ENCODE measurements at places on chromosomes 13 and 19.

DNA sequence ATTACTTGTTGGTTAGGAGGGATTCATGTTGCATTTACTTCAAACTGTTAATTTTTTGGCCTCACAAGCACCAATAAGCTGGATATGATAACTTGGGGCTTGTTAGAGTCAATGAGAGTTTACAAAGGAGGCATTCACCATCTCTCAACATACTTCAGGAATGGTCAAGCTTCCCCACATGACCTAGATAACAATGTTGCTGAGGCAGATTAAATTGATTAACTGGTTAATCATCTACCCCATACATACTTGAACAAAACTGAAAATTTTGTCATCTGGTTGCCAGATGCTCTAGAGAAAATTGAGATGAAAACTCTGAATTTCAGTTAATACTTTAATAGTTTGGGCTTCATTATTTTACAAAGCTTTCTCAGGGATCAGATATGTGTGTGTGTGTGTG lies 43.0 kb upstream of the UBL3 start:
- DNase-seq, result no peak

- no peak for DNase-seq
Measured at GRCh38 chr19:4184718-4185352, 2.3 kb downstream of the ANKRD24 start.

GRCh38 chr13:37118016-37118415 lies 12.6 kb upstream of the CSNK1A1L start:
- DNase-seq, result no peak

DNA sequence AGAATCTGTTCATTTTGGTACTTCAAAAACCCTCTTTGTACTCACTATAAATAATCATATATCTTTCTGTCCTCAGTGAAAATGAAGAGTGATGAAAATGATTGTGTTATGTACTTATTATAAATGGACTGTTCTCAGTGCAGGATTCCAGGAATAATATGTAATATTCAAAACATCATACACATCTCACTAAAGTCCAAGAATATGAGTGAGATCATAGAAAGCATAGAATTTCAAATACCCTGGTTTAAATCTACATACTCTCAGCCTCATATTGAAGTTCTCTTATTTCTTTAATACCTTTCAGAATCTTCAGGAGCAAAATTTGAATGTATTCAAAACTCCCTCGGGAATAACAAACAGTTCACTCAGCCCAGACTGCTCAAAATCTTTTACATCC lies 868.0 kb downstream of the SLITRK6 start:
- no peak for DNase-seq

DNA sequence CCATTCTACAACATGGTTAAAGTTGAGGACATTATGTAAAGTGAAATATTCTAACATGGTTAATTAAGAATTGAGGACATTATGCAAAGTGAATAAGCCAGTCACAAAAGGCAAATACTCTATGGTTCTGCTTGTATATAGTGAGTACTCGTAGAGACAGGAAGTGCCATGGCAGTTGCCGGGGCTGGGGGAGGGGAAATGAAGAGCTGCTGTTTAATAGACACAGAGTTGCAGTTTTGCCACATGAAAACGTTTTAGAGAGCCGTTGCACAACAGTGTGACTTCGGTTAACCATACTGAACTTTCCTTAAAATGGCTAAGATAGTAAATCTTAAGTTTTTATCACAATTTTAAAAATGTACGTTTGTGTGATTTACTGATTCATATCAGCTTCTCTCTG lies 176.9 kb downstream of the SHISA2 start:
- DNase-seq, result no peak

DNA sequence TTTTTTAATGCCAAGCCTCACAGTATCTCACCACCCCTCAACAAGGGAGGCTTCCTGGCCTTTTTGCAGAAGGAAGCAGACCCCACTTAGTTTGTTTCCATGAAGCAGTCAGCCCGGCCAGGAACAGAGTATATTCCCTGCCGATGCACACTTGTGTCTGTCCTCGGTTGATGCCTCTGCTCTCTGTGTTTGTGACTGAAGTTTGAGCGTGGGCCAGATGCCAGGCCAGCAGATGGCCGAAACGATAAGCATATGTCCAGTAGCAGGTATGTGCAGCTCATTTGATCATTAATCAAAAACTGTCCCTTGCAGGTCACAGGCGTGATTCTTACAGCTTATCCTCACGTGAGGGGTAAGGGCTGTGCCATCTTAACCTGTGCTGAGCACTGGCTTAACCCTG lies 144.0 kb downstream of the IRS2 start:
- DNase-seq, result no peak

DNA sequence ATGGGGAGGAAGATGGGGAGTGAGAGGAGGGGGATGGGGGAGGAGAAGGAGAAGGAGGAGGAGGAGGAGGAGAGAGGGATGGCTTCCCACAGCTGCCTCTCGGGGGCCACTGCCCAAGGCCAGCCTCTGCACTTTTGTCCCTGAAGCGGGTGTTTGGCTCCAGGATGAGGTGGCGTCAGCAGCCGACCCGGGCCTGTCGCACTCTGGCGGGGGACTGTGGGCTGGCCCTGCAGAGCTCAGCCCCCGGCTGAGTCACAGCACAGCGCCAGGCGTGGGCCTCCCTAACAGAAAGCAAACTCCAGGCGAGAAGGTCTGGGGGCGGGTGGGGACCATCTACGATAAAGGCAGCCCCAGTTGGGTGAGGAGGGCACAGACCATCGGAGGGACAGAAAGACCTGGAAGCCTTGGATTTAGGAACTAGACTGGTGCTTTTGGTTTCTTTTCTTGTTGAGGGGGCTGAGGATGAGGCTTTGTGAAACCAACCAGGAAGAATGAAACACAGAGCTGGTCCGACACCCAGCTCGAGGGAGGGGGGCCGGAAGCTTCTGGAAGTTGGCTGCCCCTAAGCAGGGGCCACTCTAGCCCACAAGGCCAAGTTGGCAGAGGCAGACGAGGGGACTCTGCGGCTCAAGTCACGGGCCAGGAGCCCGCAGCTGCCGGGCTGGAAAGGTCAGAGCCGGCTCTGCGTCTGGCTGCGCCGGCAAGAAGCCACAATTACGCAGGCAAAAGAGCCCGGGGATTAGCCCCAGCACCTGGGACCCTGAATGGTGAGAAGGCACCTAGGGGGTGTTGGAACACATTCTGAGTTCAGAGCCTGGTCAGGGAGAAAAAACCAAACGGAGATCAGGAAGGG lies 18.2 kb downstream of the LSM4 start:
- DNase-seq, result peak; percentile 34

- DNase-seq, result no peak
Measured at GRCh38 chr13:48816700-48817099, 159.0 kb upstream of the FNDC3A start.

DNA sequence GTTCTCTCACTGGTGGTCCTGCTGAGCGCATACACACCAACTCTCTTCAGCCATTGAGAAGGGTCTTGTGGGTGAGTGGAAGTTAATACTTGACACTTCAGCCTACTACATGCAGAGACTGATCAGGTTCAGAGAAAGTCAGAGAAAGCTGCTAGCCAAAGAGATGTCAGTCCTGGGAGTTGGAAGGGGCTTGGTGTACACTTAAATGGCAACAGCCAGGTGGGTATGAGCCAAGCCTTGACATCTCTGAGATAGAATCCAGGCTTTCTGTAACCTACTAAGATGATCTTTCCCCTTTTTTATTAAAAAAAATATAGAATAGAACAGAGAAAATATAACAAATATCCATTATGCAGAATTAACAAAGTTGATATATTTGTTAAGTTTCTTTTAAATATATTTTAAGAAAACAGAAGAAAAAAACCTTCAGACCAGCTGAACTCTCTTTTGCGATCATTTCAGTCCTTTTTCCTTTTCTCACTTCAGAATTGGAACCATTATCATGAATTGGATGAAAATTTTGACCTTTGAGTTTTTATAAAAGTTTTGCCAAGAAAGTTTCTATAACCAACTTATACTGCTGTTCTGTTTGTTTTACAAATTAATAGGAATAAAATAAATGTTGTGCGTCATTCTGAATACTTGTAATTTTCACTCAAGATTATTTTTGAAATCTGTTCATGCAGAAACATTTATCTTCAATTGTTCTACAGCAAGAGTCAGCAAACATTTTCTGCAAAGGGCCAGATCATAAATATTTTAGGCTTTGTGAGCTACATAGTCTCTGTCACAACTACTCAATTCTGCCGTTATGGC lies 153.0 kb downstream of the RFC3 start:
- DNase-seq, result peak; percentile 13

DNA sequence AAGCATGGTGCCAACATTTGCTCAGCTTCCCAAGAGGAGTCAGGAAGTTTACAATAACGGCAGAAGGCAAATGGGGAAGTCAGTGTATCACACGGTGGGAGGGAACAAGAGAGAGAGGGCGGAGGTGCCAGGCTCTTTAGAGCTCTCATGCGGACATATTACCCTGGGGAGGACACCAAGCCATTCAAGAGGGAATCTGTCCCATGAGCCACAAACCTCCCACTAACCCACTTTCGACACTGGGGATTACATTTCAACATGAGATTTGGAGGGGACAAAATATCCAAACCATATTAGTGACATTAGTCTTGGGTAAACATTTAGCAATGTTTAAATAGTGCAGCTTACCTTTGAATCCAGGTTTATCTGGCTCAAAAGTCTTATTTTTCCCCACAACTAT lies 69.9 kb downstream of the SLAIN1 start:
- no peak for DNase-seq

DNA sequence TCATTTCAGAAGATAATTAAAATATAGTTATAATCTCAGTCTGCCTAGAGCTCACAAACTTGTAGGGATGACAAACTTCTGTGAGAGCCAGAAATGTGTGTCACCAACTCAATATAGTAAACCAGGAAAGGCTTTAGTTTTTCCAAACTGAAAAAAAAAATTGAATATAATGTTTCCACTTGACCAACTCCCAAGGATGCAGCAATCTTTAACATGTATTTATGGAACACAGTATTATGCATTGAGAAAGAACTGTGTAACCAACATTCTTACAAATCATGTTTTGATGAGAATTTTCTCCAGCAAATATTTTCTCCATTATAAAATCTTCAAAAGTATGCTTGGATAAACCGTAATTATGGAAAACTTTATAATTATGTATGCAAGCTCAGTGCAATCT lies 50.1 kb upstream of the KLF12 start:
- DNase-seq, result no peak

- no peak for DNase-seq
Measured at GRCh38 chr19:23906835-23907234, 7.9 kb upstream of the ZNF726 start.

DNA sequence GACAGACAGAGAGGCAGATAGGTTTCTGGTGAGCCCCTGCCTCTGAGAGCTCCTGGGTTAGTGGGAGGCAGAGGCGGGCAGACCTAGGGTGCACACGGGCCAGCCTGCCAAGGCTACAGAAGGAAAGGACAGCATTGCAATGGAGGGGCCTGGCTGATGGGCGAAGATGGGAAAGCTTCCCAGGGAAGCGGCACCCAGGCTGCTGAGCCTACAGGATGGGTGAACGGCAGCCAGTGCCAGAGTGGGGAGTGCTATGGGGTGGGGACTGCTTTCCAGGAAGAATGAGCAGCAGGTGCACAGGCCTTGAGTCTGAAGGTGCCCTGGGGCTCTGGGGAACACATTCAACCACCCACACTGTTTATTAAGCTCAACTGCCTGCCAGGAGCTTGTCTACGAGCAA lies 702 bp upstream of the MAG start:
- no peak for DNase-seq

GRCh38 chr13:63463782-63464610 lies 2048.3 kb upstream of the PCDH20 start:
- no peak for DNase-seq

- no peak for DNase-seq
Measured at GRCh38 chr19:6849876-6850275, 37.5 kb upstream of the ADGRE1 start.

DNA sequence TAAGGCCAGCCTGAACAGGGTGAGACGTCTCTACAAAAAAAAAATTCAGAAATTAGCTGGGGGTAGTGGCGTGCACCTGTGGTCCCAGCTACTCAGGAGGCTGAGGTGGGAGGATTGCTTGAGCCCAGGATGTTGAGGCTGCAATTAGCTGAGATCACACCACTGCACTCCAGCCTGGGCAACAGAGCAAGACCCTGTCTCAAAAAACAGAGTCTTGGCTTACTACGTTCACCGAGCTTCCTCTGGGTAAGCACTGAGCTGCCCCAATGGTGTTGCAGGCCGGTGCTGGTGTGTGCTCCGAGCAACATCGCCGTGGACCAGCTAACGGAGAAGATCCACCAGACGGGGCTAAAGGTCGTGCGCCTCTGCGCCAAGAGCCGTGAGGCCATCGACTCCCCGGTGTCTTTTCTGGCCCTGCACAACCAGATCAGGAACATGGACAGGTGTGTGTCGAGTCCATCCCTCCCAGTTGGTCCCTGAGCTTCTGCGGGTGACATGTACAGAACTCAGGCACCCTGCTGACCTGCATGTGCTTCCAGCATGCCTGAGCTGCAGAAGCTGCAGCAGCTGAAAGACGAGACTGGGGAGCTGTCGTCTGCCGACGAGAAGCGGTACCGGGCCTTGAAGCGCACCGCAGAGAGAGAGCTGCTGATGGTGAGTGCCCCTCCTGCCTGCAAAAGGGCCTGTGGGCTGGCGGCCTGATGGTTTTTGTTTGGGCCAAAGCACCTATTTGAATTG lies 24.1 kb downstream of the UPF1 start:
- DNase-seq, result no peak

- DNase-seq, result no peak
Measured at GRCh38 chr13:44439452-44440024, 65.9 kb downstream of the SERP2 start.

- no peak for DNase-seq
Measured at GRCh38 chr13:76499891-76500290, 386.3 kb downstream of the KCTD12 start.

GRCh38 chr19:7873304-7874075 lies 700 bp downstream of the PRR36 start:
- DNase-seq, result no peak

DNA sequence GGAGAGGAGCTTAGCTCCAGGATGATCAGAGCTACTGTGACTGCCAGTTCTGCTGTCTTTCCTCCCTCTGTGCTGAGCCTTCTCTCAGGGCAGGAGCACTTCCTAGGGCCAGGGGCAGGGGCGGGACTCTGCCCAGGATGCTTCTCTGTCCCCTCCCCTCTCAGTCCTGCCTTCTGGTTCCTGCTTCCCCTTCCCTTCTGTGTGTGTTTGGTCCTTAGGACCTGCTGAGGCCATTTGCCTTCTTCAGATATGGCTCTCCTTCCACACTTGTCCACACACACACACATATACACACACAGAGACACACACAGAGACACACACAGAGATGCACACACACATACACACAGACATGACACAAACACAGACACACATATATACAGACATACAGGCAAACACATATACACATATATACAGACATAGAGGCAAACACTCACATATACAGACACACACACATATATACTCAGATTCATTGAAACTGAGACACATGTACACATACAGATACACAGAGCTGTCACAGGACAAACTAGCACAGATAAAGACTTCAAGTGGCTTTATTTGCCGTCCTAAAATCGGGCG lies 22.0 kb upstream of the CD177 start:
- no peak for DNase-seq

DNA sequence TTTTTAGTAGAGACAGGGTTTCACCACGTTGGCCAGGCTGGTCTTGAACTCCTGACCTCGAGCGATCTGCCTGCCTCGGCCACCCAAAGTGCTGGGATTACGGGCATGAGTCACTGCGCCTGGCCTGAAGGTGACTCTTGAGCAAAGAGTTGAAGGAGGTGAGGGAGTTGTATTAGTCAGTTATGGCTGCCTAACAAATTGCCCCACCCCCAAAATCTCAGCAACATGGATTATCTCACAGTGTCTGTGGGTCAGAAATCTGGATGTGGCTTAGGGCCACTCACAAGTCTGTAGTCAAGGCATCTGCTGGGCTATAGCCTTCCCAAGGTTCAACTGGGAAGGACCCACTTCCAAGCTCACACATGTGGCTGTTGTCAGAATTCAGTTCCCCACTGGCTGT lies 52.8 kb upstream of the ADGRE5 start:
- DNase-seq, result no peak
